Substantia nigra (tissue), 51 donors: ENCODE measurements at places on chromosomes 2 and 18.

- DNase-seq: no peak
Measured at GRCh38 chr2:176709149-176709951, 440.1 kb downstream of the MTX2 start.

- DNase-seq: no peak
Measured at GRCh38 chr18:60413944-60414547, 41.5 kb upstream of the MC4R start.

- DNase-seq: no peak
Measured at GRCh38 chr2:134301099-134301927, 47.4 kb downstream of the MGAT5 start.

DNA sequence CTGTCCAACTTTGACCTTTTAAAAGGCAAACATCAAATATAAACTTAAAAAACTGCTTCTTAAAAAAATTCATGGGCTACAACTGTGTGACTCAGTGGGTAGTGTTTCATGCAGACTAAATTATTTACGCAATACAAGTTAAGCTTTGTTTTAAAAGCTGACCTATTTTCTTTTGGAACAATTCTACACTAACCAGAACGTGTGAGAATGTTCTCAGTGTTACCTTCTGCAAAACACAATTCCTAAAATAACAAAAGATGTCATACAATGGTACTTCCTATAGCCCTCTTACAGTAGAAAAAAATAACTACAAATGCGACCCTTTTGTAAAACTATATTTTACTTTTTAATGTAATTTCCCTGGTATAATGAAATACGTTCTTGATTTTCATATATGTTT lies 793.8 kb upstream of the FSHR start:
- DNase-seq: no peak

DNA sequence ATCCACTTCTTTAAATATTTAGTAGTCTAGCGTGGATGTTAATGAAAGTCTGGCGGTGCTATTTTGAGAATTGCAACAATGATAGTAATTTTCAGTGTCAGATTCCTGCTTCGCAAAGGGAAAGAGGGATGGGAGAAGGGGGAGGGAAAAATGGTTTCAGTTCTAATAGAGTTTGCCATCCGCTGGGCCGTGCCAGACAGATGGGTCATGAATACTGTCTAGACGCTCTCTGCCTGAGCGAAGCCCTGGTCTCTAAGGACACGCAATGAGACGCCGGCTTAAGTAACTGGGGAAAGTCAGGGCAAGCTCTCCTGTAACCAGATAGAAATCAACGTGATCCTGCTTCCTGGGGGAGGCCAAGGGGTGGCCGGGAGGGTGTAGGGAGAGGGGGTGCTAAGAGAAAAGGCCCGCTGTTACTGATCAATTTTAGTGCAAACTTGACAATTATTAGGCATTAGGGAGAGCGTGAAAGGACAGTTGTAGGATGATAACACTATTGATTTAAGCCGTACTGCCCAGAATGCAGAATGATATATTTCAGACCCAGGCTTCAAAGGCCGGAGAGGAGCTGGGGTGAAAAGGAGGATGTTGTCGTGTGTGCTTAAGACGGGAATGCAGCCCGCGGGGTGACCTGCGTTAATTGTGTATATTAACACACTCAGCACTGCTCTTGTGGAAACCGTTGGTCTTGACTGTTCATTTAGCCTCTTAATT lies 229.2 kb downstream of the LDLRAD4 start:
- no peak for DNase-seq

- no peak for DNase-seq
Measured at GRCh38 chr2:105254531-105255210, 13.1 kb downstream of the GPR45 start.

- no peak for DNase-seq
Measured at GRCh38 chr2:195367809-195368208, 289.2 kb upstream of the SLC39A10 start.

DNA sequence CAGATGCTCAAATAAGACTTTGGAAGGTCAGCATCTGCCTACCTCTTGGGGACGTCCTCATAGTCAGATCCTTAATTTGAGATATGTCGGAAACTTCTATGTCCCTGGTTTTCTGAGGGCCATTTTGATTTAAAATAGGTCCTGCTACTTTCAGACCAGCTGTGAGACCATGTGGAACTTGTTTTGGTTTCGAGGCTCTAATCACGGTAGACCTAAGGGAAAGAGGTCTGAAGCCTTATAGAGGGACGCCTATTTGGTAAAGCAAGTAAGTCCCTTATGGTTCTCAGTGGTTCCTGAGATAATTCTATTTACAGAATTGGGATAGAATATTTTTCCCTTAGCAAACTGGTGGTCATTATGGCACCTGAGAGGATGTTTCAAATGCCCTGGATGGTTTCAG lies 75.1 kb downstream of the RFTN2 start:
- DNase-seq: no peak

GRCh38 chr2:19673213-19673791 lies 228.5 kb downstream of the TTC32 start:
- DNase-seq: no peak

- DNase-seq: no peak
Measured at GRCh38 chr2:72576861-72577260, 249.0 kb downstream of the EXOC6B start.

- no peak for DNase-seq
Measured at GRCh38 chr2:100869120-100869519, 49.2 kb downstream of the NPAS2 start.

DNA sequence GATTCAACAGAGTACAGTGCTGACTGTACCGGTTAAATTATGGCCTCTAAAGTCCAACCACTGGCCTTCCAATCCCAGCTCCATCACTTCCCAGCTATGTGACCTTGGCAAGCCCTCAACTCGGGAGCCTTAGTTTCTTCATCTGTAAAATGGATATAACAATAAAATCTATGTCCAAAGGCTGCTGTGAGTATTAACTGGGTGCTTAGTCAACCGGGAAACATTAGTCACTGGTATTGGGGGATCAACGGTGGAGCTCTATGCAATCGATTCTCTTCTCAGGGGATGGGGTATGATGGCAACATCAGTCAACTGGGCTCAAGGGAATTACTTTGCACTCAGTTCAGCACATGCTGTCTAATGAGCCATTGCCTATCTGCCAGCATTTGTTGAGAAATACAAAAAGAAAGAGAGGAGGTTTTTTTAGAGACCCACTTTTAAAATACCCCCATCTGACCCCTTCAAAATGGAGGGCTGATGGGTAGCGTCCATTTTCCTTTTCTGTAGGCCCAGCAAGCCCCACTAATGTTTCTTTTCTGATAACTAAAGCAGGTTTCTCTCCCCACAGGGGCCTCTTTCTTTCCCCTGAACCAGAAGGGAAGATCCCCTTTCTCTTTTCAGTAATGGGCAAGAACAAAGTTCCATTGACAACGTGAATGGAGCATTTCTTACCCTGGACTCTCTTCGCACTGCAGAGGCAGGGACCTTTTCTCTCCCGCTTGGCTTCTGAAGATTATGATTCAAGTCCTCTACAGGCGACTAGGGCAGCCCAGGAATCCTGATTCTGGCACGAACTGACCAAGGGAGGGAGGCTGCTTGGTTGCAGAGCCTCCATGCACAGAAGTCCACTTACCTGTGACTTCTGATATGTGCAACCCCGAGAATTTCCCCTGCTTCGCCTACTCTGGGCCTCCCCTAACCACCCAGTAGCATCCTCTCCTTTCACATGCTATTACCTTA lies 8.7 kb upstream of the AGFG1 start:
- DNase-seq: no peak

DNA sequence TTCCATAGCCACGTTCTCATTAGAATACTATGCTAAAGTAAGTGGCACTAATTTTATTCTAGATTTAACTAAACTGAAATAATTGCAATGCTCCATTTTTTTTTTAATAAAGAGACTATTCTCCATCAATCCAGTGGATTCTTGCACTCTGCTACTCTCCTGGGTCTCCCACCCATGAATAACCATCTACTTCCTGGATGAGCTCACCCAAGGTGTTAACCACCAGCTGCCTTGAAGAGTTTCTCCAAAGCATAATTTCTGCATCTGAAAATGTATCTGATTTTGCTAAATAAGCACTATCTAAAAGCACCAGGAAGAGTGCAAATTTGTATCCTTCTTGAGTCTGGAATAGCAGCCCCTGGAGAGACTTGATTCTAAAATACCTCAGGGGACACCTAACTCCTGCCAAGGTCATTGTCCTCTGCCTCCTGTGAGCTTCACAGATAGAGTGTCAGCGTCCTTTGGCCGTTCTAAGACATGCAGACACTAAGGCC lies 41.6 kb upstream of the SH3BP4 start:
- DNase-seq: no peak

DNA sequence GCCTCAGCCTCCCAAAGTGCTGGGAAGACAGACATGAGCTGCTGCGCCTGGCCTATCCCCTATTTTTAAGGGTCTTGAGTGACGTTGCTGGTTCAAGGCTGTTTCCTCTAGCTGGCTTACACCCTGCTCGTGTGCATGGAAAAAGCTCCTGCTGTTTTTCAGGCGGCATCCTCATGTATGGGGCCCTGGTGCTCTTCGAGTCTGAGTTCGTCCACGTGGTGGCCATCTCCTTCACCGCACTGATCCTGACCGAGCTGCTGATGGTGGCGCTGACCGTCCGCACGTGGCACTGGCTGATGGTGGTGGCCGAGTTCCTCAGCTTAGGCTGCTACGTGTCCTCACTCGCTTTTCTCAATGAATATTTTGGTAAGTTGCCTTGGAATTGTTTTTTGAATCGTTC lies 22.0 kb upstream of the NFATC1 start:
- DNase-seq: no peak

DNA sequence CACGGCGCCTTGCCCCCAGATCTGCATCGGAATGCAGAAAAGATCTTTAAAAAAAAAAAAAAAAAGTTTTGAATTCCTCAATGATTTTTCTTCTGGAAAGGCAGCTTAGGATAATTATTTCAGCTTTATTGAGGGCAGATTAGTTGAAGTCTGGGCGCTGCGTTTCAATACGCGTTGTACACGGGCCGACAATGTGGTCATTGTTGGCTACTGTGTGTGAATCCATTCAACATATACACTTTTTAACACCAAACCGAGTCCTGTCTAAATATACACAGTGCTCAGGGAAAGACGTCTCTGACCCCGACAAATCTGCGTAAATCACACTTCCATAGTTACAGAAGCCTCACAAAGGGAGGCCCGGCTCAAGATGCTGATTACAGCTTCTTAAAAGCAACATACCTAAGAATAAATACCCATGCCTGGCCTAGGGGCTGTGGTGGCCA lies 1.4 kb upstream of the SIX3 start:
- no peak for DNase-seq

- DNase-seq: no peak
Measured at GRCh38 chr2:239252393-239252792, 148.4 kb downstream of the HDAC4 start.

DNA sequence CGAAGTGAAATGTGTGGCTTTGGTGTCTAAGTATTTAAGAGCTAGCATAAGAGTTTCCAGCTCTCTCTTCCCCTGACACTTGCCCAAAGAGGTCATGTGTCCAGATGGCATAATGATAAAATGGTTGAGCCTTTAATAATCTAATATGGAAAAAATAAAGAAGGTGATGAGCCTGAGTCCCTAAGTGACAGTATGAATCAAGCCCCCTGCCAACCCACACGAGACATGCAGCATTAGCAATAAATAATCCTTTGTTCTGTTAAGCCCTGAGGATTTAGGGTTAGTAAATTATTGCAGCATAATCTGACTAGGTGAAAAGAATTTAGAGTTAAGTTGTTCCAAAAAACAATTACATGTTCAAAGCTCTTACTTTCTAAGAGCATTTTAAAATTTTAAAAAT lies 217.2 kb upstream of the CCDC150 start:
- DNase-seq: no peak

GRCh38 chr18:39788383-39788782 lies 2166.7 kb upstream of the PIK3C3 start:
- no peak for DNase-seq

DNA sequence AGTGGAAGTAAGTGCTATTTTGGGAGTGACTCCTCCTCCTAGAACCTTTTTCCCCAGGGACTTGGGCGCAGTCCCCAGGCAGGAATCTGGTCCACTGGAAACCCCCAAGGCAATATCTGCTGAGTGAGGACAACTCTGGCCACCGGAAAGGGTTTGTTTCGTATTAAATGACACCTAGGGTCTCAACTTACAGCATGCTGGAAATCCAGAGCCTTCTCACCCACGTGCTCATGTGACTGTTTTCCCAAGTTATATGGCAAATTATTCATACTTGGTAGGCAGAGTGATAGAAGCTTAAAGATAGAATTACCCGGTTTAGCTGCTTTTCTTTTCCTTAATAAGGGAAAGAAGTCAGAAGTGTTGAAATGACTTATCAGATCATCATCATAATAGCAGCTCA lies 436.9 kb upstream of the SPRED2 start:
- no peak for DNase-seq

GRCh38 chr2:159989249-159989648 lies 73.2 kb downstream of the PLA2R1 start:
- DNase-seq: no peak

DNA sequence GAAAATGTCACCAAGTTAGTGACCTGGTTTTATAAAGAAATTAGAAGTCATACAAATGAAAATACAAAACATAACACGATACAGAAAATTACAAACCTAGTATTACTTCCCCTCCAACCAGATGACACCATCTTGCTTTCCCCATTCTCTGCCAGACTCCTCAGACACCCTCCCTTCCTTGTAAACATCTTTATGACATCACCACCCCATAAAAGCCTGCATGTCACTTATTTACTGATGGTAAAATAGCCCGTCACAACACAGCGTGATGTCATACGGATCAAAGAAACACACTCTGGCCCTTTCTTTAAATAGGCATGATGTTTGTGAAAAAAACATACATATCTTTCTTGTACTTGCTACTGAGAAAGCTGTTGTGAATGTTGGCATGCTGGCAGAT lies 254.8 kb upstream of the SOX11 start:
- no peak for DNase-seq

DNA sequence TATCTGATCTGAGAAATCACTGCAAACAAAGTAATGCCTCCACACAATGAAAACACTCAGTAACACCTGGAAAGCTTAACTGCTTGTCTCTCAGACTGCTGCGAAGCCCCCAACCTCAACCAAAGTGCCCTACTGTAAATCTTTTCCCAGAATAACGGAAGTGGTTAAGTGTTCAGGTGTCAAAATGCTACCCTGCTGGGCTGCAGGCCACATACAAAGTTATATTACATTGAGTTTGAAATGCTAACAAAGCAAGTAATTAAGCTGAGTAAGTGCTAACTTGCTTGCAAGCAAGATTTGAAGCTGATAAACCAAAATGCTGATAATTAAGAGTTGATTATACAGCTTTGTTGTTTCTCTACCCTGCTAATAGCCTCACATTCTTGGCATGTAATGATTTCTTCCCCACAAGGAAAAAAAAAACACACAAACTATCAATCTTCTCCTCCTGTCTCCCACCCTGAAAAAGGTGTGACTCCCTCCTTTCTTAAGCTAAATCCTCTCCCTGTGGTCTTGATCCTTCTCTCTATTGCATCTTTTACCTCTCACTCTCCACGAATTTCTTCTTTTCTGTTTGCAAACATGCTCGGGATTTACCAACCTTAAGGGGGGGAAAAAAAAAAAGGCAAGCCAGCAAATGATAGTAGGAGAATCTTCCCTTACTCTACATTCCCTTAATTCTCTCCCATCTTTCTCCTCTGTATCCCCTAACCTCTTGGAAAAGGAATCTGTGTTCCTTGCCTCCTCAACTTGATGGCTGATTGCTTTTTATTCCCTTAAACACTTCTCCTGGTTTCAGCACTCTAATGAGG lies 266.8 kb upstream of the SIX3 start:
- no peak for DNase-seq
